ENCODE measurements at places on chromosomes 12 and 14.

DNA sequence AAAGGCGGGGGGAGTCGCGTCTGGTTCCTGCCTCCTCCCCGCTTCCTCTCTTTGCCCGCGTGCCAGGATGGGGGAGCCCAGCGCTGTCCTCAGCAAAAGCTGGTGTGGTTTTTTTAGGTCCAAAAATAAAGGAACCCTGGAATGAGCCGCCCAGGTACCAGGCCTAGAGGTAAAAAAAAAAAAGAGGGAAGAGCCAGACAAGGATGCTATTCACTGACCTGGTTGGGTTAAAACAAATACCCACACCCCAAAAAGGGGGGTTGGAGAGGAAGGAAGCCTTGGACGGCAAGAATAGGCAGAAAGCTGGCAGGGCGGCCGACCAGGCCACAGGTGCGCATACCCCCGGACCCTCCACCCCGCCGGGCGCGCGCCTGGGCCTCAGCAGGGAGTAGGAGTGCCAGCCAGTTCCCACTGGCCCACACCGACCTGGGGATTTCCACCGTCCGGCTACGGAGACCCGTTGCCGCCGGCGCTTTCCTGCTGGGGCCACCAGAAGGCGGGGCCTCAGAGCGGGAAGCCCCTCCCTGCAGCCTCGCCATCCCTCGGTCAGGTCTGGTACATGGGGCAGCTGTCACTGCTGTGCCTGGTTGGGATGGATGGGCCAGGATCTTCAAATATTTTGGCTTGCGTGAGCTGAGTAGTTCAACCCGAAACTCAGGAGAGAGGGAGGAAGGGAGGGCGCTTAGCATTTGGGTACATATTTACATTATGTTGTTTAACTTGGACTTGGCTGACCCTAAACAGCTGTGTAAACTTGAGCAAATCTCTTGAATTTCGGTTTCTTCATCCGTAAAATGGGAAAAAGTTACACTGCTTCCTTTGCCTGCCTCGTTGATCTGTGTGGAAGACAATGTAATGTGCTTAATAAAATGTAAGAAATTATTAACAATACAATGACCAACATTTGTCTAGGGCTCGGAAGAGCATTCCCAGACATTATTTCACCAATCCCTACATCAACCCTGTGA lies 5.4 kb upstream of the IRF2BPL start:
- peak; percentile 75 for DNase-seq

GRCh38 chr14:77303417-77304156 lies 17.1 kb downstream of the POMT2 start:
- DNase-seq, result no peak

- DNase-seq, result no peak
Measured at GRCh38 chr12:28350502-28350901, 160.2 kb downstream of the CCDC91 start.

DNA sequence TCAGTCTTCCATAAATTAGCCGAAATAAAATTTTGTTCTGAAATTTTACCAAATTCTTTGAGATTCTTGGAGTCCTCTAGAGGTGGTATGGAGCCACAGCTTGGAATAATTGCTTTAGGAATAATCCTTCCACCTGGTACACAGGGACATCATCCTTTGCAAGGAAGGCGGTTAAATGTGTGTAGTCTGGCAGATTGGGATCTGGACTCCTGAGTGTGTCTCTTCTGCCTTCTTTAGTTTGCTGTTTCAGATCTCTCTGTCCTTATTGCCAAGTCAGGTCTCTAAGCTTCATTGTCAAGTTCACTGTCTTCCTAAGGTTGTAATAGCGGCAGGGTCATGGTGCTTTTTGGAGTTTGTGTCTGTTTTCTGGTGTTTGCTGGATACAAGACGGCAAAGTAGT lies 393.9 kb upstream of the RGS6 start:
- DNase-seq, result no peak

DNA sequence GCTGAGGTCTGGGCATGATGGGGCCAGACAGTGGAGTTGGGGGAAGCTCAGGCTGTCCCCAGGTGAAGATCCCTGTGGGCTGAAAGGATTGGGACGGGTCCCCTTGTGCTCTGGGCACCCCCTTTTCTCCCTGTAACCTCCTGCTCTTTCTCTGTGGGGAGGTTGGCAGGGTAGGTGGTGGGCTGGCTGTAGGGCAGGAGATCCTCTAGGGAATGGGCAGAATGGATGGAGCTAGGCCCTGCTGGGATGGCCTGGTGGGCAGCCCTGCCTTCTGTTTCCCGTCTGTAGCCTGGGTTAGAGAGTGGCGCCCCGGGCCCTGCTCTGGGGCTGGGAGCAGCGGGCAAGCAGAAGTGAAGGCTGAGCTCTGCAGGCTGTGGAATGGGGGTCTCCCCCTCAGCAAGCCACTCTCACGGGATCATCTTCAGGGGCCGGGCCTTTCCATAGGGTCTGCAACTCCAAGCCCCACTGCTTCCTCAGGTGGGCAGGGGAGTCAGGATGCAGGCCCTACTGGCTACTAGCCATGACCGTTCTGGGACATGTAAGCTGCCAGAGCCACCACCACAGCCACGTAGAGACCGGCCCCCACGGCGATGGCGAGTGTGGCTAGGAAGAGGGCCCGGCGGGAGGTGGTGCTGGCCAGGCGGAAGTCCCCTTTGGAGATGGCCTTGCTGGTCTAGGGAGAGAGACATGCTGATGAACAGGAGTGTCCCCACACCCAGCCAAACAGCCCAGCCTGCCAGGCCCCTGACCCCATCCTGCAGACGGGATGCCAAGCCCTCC lies 18.8 kb downstream of the SYNDIG1L start:
- no peak for DNase-seq

DNA sequence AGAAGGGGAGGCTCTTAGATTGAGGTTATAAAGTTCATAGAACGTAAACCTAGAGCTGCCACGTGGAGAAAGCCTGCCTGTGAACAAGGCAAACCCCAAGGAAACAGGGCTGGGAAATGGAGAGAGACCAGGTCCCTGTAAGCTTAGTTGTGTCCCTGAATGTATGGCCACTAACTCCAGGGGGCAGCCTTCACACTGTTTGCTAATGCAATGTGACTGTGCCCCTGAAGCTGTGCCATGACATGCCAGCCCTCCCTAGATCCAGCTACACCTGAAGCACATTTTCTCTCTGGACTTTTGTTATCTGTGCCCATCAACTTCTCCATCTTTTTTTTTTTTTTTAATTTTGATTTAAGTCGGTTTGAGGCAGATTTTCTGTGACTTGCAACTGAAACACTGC lies 60.6 kb upstream of the TMCC3 start:
- DNase-seq, result no peak

GRCh38 chr14:21802441-21802840 lies 128.8 kb upstream of the OR4E1 start:
- DNase-seq, result no peak

- no peak for DNase-seq
Measured at GRCh38 chr14:69246331-69246730, 13.6 kb upstream of the GALNT16 start.

DNA sequence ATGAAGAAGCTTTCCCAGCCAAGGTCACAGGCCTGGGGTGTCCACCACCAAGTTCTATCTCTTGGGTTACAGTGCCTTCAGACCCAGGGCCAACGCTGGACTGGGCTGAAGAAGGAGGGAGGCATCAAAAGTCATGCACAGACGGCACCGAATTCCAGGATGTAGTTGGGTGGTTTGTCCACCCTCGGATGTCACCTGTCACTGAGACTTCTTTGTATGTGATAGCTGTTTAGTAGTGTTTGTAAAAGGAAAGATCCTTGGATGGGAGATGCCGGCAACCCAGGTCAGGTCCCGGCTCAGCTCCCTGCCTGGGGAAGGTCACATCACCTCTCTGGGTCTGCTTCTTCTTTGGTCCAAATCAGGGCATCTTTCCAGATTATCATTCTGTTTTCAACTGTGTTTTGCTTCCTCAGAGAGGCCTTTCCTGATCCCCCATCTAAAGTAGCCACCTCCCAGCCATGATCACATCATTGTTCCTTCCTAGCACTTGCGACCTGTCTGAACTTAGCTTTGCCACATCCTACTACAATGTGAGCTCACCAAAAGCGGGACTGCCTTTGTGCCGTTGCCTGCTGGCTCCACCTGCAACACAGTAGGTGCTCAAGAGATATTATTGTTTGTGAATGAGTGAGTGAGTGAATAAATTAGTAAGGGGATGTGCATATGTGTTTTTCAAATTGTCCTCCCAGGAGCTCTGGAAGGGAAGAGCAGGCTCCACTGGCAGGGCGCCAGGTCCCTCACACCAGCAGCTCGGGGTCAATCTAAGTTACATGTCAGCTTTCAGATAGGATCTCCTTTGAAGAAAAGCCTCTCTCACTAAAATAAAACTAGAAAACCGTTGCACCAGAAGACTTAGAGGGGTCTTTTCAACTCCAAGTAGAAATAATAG lies 2.1 kb downstream of the TSPAN11 start:
- no peak for DNase-seq

GRCh38 chr14:96797582-96798349 lies 584 bp downstream of the VRK1 start:
- no peak for DNase-seq

DNA sequence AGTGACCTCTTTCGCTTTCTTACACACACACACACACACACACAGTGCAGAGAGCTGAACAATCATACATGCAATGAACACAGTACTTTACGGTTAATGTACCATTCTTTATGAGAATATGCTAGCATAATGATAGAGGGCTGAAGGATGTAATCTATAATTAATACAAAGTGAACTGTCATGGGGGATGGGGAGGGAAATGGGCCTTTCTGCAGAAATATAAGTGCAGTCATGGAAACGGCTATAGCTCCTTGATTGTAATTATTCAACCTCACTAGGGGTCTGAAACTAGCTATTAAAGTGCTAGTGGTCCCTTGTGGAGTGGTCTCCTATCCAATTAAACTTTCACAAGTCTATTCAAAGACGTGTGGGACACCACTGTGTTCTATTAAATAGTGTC lies 443.2 kb upstream of the FOXG1 start:
- DNase-seq, result no peak

- DNase-seq, result no peak
Measured at GRCh38 chr12:26801486-26801885, 31.5 kb downstream of the ITPR2 start.

DNA sequence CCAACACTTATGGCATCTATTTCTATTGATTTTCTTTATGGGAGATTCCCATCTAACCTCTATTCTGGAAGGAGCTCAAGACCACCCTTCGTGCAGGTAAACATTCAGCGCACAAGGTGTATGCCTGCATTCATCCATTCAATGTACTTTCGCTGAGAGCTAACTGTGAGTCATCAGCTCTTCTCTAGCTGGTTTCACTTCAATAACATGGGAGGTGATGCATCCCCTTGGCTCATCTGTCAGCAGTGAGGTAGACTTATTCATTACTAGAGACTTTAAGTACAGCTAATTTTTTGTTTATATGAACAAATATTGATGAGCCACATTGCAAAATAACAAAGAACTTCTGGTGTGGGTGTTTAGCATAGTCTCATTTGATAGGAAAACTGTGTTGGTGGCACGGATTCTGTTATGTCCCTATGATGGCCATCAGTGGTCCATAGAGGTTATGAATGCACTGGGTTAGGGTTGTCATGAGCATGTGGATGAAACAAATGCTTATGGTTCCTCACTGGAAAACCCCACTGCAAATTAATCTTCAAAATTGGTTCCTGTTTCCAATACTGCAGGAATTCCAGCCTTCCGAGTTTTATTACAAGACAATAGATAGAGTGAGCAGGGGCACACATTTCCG lies 1151.0 kb downstream of the BCL11B start:
- DNase-seq, result no peak

DNA sequence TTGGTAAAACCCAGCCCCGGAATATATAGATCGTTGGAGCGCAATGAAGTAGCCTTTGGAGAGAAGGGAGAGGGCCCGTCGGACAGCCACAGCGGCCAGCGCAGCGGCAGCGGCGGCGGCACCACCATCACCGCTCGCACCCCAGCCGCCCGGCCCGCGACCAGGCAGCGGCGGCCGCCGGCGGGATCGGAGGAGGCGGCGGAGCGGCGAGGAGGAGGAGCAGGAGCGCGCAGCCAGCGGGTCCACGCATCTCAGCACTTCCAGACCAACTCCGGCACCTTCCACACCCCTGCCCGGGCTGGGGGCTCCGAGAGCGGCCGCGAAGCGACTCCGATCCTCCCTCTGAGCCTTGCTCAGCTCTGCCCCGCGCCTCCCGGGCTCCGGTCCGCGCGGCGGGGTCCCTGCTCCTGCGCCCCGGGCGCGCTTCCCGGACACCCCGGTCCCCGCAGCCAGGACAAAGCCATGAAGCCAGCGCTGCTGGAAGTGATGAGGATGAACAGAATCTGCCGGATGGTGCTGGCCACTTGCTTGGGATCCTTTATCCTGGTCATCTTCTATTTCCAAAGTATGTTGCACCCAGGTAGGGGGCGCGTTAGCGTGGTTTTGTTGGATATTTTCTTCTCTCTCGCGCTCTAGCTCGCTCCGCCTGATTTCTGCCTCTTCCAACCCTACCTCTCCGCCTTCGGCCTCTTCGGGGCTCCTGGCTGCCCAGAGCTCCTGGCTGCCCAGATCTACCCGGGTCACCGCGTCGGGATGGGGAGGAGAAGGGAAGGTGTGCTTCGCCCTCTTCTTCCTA lies 400 bp downstream of the CHST11 start:
- peak; percentile 19 for DNase-seq
